AG08396 (cell line): ENCODE measurements at places on chromosomes 3 and 15.
A peak's percentile ranks its signal among the peaks of the same experiment; 100 is the strongest.

GRCh38 chr3:196670339-196670738, 30.8 kb downstream of the NRROS start:
- DNase-seq, result no peak

GRCh38 chr3:143277531-143277930, 158.0 kb downstream of the CHST2 start:
- DNase-seq, result no peak

GRCh38 chr3:153734777-153735551, 386.2 kb upstream of the ARHGEF26 start:
- peak; percentile 16 for DNase-seq

- no peak for DNase-seq
These were observed 70.5 kb upstream of the ALDH1A3 start for GRCh38 chr15:100809151-100809550.
